ENCODE measurements at places on chromosomes 5 and 9.

DNA sequence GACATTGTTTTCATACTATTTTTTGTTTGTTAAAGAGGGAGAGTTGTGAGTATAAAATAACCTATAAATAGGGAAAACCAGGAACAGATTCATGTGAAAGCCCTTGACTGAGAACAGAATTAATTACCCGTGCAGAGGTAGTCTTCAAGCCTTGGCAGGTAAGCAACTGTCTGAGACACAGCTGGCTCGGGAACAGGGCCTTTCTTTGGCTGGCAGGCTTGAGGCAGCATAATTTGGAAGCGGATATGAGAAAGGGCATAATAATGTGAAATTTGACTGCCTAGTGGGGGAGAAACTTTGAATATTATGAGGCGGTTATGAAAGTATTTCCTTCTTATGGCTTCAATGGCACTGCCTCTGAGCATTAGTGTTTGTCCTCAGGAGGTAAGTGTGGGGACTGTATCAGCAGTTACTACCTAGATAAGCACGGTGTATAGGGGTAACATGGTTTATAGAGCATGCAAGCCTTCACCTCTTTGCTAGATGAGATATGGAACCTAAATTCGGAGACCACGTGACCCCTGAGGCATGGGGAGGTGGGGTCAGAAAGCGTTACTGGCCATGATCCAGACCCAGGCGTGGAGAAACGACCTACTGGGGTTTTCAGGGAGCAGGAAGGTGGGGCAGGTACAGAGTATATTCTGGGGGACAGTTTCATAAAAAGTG lies 210.2 kb upstream of the GAS1 start:
- no peak for DNase-seq

- DNase-seq = no peak
Measured at GRCh38 chr9:70061776-70062175, 18.1 kb downstream of the MAMDC2 start.

- no peak for DNase-seq
Measured at GRCh38 chr5:59660737-59661136, 232.8 kb downstream of the PDE4D start.

DNA sequence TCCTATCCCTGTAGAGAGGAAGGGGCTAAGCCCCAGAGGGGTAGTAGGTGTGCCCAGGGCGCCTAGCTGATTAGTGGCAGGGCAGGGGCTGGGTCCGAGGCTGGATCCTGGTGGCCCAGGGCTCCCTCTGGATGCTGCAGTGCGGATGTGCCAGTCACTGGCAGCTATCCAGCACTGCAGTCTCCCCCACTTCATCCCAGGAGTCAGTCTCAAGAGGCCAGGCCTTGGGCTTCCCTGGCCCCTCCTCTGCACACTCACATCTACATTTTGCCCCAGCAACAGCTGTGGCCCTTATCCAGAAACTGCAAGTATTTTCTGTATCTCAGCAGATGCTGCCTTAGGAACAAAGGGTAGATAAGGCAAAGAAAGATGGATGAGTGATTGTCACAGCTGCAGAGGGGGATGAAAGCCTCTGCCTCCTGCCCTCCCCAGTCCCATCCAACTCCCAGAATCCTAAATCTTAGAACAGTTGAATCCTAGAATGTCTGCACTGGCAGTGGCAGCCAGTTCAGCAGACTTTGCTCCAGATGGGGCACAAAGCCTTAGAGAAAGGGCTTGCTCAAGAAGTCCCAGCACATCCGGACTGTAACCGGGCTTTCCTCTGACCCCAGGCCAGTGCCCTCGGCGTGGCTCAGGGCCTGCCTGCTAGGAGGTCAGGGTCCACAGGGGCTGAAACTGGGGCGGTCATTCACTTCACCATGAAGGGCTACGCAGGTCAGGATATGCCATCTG lies 1.6 kb downstream of the ANXA6 start:
- DNase-seq = no peak

GRCh38 chr9:109794361-109795012 lies 14.5 kb downstream of the PALM2AKAP2 start:
- DNase-seq = no peak

GRCh38 chr9:95074632-95075031 lies 242.9 kb downstream of the FANCC start:
- DNase-seq = no peak

- no peak for DNase-seq
Measured at GRCh38 chr5:144377207-144377606, 206.5 kb downstream of the KCTD16 start.

DNA sequence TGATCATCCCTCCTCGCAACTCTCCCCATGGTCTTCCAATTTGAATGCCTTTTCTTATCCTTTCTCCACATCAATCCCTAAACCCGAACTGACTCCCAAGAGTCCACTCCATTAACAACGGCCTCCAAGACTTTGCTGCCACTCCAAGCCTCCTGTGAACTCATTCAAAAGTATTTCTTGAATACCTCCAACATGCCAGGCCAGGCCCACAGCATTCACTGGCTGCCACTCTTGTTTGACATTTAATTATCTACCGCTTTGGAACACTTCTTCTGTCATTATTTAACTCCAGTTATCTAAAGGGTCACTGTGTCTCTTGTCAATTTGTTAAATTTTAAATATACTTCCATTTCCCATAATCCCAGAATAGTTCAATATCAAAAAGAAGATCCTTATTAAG lies 378.9 kb downstream of the EFNA5 start:
- no peak for DNase-seq

GRCh38 chr9:105191508-105192121 lies 52.8 kb upstream of the SLC44A1 start:
- no peak for DNase-seq

DNA sequence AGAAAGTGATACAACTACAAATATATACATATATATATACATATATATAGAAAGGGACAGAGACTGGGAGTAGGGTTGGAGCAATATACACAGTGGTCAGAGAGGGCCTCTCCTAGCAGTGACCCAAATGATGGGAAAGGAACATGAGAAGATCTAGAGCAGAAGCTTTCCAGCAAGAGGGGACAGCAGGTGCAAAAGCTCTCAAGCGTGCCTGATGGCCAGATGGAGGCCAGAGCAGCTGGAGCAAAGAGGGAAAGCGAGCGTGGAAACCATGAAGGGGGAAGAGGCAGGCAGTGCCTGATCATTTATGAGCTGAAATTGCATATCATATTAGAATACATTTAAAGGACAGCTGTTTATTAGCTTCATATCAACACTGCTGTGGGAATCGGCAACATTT lies 7.6 kb upstream of the GRPEL2 start:
- no peak for DNase-seq

DNA sequence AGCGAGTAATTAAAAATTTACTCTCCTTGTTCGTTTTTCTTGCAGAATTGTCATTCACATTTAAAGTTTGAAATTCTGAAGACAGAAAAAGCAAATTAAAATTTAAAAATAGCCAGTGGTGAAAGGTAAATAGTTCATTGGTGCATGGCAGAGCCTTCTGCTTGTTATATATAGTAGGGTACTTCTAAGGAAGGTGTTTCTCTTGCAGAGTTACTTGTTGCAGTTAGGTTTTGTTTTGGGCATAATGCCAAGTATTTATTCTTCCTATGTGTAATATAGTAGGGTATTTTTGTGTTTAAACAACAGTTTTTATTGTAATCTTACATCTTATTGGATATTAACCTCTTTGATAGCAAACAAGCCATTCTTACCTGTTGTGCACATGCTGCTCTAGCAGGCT lies 179.4 kb downstream of the KDM4C start:
- no peak for DNase-seq

DNA sequence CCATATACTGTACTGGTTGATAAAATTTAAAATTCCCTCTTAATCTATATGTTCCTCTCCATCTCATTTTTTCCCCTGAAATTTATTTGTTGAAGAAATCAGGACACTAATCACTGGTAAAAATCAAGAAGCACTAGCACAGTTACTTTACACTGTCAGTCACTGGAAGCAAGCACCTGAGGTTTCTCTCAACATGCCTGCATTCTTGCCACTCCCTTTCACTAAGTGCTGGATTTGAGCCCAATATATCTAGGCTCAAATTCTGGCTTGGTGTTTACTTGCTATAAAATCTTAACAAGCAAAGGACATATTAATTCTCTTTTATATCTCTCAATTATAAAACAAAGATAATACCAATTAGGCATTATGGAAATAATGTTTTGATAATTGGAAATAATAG lies 58.6 kb downstream of the DIAPH1 start:
- DNase-seq = no peak

- DNase-seq = no peak
Measured at GRCh38 chr9:120932086-120932823, 5.7 kb upstream of the TRAF1 start.

Measured in stimulated activated CD4-positive, alpha-beta T cell treated with anti-CD3 and anti-CD28 coated beads, Interleukin-2, amount 100 ng/mL, for 48 hours (primary cell).